ENCODE measurements at places on chromosomes 16 and 17.

DNA sequence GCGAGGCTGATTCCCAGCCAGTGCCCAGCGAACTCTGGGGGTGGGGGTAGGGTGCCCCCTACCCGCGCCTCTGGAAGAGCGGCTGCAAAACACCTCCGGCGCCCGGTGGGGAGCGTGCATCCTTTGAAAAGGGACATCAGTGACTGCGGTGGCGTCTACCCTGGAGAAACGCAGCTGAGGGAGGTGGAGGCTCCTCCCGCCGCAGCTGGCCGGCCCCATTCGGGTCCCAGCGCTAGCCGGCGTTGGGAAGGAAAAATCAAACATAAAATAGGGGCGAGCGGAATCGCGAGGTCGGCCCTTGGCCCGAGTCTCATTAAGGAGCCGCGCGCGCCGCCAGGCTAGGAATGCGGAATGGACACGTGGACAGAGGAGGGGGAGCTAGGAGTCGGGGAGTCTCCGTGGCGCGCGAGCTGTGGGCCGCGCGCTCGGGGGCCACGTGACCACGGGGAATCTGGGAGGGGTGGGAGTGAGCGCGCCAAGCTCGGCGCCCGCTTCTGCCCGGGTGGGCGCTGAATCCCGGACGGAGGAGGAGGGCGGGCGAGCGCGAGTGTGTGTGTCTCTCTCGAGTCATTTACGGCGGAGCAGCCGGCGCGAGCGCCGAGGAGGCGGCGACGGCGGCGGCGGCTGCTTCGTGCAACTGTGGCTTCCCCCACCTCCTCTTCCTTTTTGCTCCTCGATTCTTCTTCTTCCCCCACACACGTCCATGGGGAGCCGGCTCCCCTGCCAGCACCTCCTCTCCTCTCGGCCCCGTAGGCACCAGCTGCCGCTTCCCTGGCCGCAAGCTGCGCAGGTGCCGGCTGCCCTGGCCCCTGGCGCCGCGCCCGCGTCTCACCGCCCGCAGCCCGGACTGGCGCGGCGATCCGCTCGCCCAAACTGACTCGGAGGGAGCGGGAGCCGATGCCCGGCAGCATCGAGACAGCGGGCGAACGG lies at the start of gene TMEM132E:
TSS of gene TMEM132E (plus strand) at position 566 of the 930 bp plus-strand sequence. CDS start 1,495 bp downstream, outside the sequence.
- no peak for DNase-seq

GRCh38 chr16:73255031-73255430 lies 207.1 kb upstream of the ZFHX3 start:
- no peak for DNase-seq

- DNase-seq = no peak
Measured at GRCh38 chr16:85169333-85170065, 57.2 kb upstream of the CIBAR2 start.

DNA sequence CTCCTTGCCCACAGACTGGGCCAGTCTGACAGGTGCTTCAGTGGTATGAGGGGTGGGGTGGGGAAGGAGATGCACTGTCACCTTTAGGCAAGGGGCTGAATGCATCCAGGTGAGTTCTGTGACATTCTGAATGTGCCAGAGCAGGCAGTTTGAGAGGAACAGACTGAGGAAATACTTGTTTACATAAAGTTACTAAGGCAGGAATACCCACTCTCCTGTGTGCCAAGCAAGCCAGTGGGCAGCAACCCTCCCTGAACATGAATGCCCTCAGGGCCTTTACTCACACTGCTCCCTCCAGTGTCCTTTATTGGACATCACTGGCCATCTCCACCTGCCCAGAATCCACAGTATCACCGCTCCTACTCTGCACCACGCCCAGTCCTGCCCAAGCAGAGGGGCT lies 33.1 kb upstream of the ULK2 start:
- no peak for DNase-seq

GRCh38 chr17:21171970-21172510 lies 41.9 kb downstream of the TMEM11 start:
- DNase-seq = no peak

DNA sequence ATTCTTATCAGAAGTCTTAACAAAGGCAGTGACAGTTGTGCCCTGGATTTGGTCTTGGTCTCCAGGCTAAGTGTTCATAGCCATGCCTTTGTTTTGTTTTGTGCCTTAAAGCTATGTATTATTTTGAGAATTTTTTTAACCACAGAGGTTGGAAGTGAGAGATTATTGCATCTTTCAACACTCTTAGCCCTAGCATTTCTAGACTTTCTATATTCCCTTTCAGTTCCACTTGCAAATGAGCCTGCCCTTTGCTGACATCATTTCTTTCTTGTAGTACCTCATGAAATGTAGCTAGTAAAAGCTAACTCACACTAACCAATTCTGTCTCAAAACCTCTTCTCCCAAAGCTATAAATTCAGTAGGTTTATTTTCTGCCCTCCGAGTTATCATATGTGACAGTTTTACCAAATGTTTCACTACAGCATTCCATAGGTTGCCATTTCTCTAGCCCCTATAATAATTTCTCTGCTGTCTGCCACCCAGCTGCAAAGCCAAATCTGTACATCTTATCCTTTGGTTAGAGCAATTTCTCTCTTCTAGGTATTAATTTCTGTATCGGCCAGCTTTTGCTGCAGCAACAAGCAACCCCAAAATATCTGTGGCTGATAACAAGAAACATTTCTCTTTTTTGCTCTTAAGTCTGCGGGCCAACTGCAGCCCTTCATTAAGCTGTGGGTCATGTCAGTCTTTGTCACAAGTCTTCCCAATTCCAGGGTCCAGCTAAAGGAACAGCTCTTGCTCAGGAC lies 14.2 kb upstream of the CCL1 start:
- DNase-seq = no peak

DNA sequence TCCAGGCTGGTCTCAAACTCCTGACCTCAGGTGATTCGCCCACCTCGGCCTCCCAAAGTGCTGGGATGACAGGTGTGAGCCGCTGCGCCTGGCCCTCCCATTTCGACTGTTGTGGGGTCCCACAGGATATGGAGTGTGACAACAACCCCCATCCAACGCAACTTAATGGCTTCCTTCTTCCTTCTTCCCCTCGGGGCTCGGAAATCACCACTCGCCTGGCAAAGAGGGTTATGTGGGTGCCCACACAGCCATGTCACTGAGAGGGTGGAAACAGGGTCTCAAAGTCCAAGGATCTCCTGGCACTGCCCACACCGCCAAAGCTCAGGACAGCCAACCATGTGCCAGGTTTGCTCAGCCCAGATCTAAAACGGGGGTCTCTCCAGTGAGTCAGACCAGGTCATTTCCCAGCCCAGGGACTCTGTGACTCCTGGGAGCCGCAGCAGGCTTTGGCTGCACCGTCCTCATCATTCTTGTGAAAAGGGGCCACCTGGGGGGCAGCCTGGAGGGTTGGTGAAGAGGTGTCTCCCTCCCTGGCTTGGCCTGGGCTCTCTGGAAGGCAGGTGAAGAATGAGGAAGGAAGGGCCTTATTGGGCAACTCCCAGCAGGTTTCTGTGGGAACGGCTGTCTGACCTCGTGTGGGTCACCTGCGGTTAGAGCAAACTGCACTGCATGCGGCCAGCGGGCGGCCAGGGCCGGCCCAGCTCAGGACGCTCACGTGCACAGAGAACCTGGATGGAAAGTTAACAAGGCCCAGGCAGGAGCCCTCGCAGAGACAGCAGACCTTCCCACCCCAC lies 25.3 kb upstream of the LITAF start:
- no peak for DNase-seq

DNA sequence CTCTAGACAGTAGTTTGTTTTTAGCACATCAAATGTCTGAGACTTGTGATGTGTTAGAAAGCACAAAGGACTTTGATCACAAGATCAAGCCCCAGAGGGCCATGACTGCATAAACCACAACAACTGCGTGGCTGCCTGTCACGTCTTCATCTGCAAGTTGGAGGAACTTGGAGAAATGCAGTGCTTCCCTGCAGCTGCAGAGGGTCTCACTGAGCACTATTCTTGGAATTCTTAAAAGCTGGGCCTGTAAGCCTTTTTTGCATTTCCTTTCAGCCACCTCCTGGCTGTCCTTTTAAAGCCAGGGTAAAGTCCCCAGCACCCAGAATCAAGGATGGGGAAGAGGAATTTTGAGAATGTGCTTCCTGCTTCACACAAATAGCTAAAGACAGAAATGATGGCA lies 431.3 kb downstream of the MAF start:
- no peak for DNase-seq

- no peak for DNase-seq
Measured at GRCh38 chr17:14337596-14338079, 36.8 kb downstream of the HS3ST3B1 start.

DNA sequence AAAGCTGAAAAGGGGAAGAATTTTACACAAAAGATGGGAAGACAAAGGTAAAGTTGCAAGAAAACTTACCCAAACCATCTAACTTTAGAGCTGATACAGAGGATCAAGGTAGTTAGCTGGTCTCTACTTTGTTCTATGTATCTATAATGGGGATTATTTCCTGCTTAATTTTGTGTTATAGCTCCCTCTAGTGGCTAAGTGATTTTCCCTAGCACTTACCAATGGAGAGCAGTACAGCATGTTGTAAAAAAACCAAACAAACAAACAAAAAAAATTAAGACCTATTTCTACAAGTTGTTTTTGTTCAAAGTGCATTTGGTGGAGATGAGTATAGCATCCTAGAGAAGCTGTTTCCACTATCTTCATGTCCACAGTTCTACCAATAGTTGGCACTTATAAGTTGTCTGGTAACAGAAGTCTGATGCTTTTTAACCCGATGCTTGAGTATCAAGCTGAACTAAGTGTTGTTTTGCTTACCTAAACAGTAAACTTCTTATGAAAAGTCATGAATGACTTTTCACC lies 7.5 kb downstream of the SRSF1 start:
- DNase-seq = no peak

GRCh38 chr16:25875956-25876598 lies 184.3 kb downstream of the HS3ST4 start:
- DNase-seq = no peak

GRCh38 chr17:39264119-39264518 lies 38.4 kb upstream of the STAC2 start:
- no peak for DNase-seq

- peak; percentile 24 for DNase-seq
Measured at GRCh38 chr17:77609553-77610517, 348.7 kb upstream of the TNRC6C start.

- no peak for DNase-seq
Measured at GRCh38 chr16:59044616-59045015, 310.5 kb upstream of the GOT2 start.

GRCh38 chr17:78512976-78513375 lies 64.2 kb downstream of the DNAH17 start:
- no peak for DNase-seq

DNA sequence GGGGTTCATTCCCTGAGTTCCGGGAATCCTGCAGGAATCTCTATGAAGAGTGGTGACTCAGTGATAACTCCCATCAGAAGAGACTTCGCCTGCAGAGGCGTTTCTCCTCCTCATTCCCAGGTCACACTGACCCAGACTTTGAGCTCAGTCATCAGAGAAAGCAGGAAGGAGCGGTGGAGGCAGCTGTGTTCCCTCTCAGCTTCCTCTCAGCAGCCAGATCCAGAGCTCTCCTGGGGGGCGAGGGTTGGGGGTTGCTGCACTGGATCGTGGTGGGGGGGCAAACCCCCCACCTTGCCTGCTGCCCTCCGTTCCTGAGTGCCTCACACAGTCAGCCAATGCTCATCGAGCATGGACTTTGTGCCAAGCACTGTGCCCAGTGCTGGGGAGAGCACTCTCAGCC lies 271.2 kb downstream of the CBLN1 start:
- no peak for DNase-seq

- peak; percentile 28 for DNase-seq
Measured at GRCh38 chr16:56950881-56951771, 10.6 kb upstream of the CETP start.

GRCh38 chr17:16818821-16819683 lies 129.0 kb downstream of the CCDC144A start:
- DNase-seq = no peak

- no peak for DNase-seq
Measured at GRCh38 chr17:60067871-60068270, 10.8 kb downstream of the HEATR6 start.

DNA sequence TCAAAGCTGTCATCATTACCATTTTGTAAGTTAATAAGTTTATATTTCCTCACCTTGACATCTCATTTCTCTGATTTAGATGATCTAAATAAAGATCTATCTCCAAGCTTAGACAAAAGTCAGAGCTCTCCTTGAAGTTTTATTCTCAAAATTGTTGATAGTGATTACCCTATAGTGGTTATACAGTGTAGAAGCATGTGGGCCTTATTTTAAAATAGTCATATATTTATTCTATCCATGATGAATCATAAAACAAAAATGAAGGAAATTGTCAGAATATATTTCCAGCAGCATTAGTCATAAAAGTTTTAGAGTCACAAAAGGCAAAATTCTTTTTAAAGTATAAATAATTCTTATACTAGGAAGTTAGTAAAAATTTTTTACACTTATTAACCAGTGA lies 49.0 kb downstream of the RHOT1 start:
- DNase-seq = no peak

DNA sequence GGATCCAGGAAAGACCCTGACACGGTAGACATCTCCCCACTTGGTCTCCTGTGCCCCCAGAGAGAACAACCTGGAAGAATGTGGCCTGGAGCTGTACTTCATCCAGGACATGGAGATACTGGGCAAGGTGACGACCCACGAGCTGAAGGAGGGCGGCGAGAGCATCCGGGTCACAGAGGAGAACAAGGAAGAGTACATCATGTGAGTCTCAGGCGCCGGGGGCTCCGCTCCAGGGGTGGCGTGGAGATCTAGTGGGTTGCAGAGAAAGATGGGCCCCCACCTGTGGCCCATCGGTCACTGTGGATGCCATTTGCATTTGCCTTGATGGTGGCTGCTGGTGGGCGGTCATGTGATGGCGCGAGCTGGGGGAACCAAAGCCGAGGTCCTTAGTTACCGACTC lies 14.9 kb upstream of the CLEC18A start:
- no peak for DNase-seq

DNA sequence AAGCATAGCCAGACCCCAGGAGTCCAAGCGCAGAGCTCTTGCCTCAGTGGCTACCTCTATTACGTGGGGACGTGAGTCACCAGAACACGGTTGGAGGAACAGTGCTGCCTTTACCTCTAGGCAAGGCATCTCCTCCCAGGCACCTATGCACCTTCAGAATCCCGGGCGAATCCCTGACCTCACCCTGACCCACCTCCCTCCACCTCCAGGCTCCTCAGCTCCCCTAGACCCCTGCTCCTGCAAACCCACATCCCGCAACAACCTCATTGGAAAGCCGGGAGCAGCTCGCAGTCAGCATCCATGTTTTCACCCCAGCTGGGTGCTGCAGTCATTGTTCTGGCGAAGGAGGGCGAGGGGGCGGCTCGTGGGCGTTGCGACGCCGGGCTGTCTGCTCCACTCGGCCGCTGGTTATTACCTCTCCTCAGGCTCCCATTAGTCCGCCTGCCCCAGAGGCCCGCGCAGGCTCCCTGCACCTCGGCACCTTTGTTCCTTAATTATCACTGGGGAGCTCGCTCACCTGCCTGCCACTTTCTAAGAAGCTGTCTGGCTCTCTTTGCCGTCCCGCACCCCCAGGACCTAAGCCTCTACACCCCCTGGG lies 24.6 kb upstream of the DLX4 start:
- DNase-seq = no peak

All from stimulated activated CD8-positive, alpha-beta memory T cell treated with anti-CD3 and anti-CD28 coated beads, Interleukin-12 subunit alpha, Interleukin-12 subunit beta, amount 100 ng/mL, for 4 hours (primary cell).